ENCODE measurements at places on chromosomes 1 and 21.

DNA sequence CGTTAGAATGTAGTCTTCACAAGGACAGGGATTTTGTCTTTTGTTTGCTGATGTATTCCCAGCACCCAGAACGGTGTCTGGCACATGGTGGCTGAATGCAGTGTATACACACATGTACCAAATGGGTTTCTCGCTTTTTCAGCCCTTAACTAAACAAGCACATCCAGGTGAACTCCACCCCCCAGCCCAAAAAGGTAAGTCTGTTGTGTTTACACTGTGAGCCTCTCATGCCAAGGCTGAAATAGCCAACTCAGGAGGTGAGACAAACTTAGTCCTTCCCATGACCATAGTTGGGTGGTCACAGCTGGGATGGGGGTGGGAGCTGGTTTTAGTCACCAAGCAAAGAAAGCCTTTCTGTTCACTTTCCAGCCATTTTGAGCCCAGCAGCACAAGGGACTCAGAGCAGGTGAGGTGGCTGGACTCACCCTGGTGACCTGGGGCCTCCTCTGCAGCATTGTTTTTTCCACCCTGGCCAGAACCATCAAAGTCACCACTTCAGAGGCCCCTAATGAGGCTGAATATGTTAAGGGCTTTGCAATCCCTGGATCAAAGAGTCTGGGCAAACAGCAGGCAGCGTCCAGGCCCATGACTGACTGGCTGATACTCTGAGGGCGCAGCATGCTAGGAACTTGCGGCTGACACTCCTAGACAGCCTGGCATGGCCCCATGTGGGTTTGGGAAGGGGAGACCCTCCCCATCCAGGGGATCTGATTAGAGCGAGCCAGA lies 8.7 kb downstream of the TENT5B start:
- DNase-seq, result no peak

DNA sequence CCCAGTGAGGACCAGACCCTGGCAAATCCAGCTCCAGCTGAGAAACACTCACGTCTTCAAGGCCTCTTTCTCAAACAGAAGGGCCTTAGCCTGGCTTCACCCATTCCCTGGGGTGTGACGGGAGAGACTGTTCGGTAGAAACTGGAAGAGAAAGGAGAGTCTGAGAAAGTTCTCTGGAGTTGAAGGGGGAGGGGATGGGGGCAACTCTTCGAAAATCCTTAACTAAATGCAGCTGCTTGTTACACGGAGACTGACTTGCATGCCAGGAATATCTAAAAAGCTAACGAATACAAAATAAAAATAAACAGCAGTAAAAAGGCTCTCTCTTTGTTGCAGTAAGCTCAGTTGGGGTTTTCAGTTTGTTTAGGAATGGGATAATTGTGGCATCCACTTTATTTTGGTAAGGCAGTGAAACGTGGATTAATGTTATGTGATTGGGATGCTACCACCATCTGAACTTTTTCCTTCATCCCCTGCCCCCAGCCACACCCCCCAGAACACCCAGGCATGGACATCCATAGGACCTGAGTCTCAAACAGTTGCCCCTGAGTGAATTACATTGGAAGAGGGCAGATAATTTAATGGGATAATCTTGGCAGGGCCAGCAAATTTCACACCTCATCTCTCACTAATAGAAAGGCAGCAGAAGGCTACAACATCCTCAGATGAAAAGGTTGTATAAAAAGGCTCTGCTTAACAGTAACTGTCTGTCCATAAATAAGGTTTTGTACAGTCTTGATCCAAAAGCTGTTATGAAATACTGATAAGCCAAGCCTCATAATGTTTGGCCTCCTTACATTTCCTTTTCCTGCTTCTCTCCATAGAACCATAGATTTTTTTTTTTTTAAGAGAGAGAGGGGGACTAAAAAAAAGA lies 5.8 kb downstream of the ROR1 start:
- DNase-seq, result no peak

- DNase-seq, result no peak
These were observed 155.1 kb upstream of the DNAH14 start for GRCh38 chr1:224774378-224774777.

- peak; percentile 67 for DNase-seq
These were observed 22.9 kb downstream of the KCNA10 start for GRCh38 chr1:110495926-110496600.

DNA sequence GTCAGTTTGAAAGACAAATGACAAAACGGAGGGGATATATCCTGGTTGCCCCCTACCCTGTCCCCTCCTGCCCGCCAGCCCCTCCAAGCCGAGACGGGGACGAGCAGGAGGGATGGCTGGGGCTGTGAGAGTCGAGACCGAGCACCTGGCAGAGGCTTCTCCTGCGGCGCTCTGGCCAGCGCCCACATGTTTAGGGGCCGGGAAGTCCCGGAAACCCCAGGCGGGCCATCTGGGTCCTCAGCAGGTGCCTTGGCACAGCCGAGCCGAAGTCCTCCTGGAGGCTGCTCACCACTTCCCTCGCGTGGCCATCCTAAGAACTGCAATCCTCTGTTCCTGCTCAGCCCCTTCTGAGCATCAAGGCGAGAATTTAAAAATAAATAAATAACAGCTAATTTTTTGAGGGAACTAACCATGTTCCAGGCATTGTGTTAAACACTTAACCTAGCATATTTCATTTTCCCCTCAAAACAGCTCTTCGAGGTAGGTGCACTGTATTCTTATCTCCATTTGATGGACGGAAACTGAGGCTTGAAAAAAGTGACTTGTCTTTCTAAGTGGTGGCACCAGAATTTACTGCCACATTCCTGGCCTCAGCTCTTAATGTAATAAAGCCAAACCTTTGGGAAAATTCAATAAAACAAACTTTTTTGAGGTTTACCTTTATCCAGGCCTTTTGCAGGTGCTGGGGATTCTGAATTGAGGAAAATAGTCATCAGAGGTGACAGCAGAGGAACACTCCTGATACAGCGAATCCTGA lies 3.5 kb upstream of the RIMS3 start:
- DNase-seq, result peak; percentile 81

DNA sequence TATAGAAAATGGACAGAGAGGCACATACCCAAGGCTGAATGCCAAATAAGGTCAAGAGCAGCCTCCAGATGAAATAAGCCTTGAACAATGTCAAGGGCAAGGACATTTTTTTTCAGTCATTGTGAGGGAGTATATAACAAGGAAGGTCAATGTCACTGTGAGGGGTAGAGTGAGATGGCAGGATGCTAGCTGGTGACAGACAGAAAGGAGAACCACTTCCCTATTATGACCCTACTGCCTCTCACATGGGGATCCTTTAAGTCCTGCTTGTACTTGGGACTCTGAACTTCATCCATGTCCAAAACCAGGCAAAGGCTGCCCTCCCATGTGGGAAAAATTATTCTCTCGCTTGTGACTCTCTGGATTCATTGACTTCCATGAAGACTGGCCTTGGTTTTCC lies 119.5 kb upstream of the COA6 start:
- no peak for DNase-seq

DNA sequence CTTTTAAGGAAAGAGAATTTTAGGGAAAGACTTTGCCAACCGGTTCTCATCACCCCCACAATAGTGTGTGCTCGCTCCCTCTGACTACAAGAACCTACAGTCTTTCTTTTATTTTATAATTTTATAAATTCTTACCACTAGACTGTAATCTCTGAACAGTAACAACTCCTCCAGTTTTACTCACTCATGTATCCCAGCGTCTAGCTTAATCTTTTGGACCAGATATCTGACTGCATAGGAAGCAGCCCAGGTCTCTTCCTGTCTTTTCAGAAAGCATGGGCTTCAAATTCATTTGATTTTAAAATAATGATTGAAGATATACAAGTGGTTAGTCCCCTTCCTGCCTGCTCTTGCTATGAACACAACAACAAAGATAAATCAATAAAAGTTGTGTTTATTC lies 19.0 kb upstream of the DUSP10 start:
- no peak for DNase-seq

DNA sequence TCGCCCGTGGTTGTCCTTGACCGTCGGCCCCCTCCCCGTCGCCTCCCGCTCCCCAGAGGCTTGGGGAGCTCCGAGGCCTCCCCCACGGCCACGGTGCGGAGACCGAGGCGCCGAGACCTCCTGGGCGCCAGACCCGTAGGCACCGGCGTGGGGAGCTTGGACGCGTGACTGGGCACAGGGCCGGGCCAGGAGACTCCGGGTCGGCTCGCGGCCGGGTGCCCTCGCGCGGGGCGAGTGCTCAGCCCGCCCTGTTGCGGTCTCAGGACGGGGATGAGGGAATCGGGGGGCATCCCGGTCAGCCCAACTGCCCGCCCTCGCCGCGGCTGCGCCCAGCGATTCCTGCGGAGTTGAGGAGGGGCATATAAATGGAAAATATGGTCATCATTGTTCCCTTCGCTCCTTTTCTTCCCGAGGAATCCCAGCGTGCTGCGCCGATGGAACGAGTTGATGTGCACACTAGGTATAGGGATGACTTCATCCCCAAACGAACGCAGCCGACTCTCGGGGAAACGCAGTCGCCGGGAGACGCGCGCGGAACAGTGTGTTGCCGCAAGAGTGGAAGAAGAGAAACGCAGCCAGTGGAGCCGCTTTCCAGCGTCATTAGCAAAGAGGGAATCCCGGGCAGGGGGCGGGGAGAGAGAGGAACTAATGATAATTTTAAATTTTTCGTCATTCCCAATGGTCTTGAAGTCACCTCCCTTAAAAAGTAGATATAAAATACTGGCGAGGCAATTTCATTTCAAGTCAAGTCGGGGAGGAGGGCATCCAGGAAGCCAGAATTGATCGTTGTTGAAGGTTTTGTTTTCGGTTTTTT lies 747 bp upstream of the ENAH start:
- DNase-seq, result no peak

GRCh38 chr1:211833174-211833820 lies 2.7 kb upstream of the LPGAT1 start:
- peak; percentile 3 for DNase-seq

DNA sequence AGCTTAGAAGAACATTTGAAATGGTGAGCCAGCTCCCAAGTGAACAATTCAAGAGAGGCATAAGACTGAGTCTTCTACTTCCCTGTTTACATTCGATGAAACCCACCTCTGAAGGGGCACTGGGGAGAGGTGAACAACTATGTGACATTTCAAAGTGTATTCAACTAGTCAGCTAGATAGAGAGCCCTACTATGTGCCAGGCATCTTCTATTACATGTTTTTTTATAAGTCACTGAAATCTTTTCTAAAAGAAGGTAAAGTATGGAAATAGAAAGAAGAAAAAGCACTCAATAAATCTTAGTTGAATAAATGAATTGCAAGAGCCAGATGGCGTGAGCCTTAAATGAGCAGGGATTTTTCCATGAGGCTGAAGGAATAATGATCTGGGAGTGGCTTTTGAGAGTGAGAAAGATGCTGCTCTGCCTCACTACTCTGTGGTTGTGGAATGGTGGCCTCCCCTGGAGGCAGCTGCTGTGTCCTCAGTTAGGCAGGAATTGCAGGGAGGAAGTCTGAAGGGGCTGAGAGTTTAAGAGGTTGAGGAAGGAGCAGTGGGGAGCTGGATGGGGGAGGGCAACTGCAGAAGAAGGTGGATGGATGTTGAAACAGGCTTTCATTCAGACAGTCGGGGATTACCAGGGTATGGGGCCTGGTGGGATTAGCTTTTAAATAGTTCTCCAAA lies 10.4 kb upstream of the PTPRF start:
- no peak for DNase-seq

DNA sequence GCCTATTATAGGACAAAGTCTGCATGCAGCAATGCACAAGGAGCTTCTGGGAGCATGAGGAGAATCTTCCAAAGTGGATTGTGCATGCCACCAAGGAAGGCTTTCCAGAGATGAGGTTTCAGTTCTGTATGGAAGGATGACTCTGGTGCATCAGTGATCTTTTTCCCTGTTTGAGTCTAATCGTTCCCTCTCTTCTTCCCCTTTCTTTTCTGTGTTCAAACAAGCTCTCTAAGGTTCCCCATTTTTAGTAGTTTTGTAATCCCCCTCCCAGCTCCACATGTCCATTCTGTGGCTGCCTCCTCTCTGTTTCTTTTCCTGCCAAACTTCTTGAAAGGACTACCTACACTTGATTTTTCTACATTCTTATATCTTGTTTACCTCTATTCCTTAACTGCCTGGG lies 43.3 kb upstream of the USP25 start:
- DNase-seq, result no peak

DNA sequence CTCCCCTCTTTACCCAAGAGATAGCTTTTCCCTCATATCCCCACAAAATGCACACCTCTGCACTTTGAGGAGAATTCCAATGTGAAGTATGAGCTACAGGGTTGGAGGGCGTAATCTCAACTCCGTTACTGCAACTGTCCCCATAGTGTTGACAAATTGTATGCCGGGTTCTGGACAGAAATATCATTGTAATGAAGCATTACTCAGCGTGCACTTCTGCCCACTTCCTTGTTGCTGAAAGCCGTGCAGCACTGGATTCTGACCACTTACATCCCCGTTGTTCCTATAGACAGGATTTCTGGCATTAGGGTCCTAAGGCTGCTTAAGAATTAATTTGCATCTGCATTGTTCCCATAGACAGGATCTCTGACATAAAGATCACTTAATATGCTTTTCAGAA lies 205.6 kb downstream of the RHOU start:
- DNase-seq, result no peak

DNA sequence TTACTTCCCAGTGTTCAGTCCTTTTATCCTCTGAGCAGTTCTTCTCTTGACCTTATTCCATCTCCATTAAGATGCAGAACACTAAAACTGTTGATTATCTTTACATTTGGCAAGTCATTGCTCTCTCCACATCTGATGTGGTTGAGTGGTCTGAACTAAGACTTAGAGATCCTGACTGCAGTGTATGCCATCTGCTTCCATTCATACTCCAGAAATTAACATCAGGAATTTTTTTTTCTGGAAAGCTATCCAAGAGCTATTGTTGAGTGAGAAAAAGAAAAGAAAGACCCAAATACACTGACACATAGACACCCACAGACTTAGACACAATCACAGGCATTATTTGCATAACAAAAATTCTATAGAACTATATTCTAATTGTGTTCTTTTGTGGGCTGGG lies 3.7 kb upstream of the TRIM62 start:
- DNase-seq, result no peak

DNA sequence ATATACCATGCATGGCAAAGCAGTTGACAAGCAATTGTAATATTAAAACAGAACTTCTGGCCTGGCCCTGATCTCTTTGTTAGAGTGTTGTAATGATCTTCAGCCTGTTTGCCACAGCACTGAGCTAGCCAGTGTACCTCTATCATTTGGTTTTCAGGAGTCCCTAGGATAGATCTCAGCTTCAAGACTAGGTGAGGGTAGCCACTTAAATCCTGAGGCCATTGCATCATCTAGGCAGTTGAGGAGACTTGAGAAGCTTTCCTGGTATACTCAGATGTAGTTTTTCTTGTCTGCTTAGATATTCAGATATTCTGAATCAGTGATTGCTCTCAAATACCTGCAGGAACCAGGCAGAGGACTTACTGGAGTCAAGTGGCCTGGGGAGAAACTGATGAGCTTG lies 14.7 kb downstream of the S1PR1 start:
- no peak for DNase-seq

- DNase-seq, result no peak
These were observed 107.6 kb upstream of the CSF3R start for GRCh38 chr1:36590264-36590663.

DNA sequence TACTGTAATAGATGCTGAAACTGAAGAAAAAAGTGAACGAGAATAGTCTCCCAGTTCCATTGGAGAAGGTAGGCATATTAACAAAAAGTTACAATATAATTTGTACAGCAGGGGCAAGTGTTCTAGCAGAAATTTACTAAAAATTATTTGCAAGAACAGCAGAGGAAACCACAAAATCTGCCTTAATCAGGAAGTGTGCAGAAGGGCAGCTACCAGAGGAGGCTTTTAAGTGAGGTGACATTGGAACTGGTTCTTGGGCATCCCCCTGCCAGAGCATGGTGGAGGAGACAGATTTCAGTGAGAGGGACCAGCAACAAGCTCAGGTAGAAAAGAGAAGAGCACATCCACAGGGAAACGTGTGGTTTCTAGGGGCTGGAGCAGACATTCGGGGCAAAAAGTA lies 279.3 kb upstream of the CAMK1G start:
- DNase-seq, result no peak

GRCh38 chr1:195965475-195965874 lies 642.8 kb downstream of the KCNT2 start:
- no peak for DNase-seq
